CD14-positive monocyte (primary cell): ENCODE measurements at places on chromosomes 16 and 17. TPM values are rescaled to one million over a fixed set of nuclear protein-coding genes. Genes with fewer than 3 reads are reported as not detected.

The EVPL gene
- not detected in 2 replicates for polyA plus RNA-seq

- H3K27me3 ChIP-seq = no peaks in the 10 kb centered on the region
- DNase-seq = peak; percentile 91
- peaks cover 23% of the 10 kb centered on the region for H3K4me1 ChIP-seq
These were observed 26.1 kb downstream of the SPG7 start for GRCh38 chr16:89534252-89534756.

The DNAI2 gene
- 0.07 TPM in 1 of 2 replicates, not detected in the other for polyA plus RNA-seq

DNA sequence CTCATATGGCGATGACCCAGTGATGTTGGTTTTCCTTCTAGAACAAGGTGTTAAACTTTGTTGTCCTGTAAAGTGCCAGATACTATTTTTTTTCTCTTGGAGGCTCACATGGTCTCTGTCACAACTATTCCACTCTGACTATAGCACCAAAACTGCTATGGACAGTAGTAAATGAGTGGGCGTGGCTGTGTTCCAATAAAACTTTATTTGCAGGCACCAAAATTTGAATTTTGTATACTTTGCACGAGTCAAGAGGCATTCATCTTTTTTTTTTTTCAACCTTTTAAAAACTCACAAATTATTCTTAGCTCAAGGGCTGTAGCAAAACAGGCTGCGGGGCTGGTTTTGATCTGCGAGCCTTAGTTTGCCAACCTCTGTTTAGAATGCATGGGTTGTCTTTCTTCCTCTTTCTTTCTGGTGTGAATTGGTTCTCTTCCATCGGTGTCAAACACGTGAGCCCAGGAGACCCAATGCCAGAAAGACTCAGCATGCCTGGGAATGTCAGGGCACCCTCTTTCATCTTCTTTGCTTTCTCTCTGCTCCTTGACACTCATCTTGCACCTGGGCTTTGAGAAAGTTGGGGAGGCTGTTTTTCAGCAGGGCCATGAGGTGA is 2.1 kb downstream of the SYT17 start:
- H3K36me3 ChIP-seq = no peaks in the 10 kb centered on the region
- no peak overlapping the region for H3K27ac ChIP-seq
- H3K27me3 ChIP-seq = peaks cover 18% of the 10 kb centered on the region
- DNase-seq = no peak

The ST6GALNAC2 gene
- 10.1 and 11.8 TPM in 2 replicates for polyA plus RNA-seq

The MVD gene
- 9.0 TPM for polyA plus RNA-seq

GRCh38 chr16:10332241-10332640 is 53.6 kb upstream of the ATF7IP2 start:
- no peaks in the 10 kb centered on the region for H3K36me3 ChIP-seq
- peaks cover 8% of the 10 kb centered on the region for H3K4me1 ChIP-seq
- no peak for DNase-seq
- H3K27ac ChIP-seq = no peak overlapping the region
- H3K4me3 ChIP-seq = no peak overlapping the region

- peaks cover 23% of the 10 kb centered on the region for H3K4me1 ChIP-seq
- H3K27me3 ChIP-seq = peaks cover 25% of the 10 kb centered on the region
- no peaks in the 10 kb centered on the region for H3K36me3 ChIP-seq
- DNase-seq = no peak
These were observed 6.9 kb downstream of the CCR7 start for GRCh38 chr17:40558300-40558889.

The CHST5 gene
- polyA plus RNA-seq = not detected

DNA sequence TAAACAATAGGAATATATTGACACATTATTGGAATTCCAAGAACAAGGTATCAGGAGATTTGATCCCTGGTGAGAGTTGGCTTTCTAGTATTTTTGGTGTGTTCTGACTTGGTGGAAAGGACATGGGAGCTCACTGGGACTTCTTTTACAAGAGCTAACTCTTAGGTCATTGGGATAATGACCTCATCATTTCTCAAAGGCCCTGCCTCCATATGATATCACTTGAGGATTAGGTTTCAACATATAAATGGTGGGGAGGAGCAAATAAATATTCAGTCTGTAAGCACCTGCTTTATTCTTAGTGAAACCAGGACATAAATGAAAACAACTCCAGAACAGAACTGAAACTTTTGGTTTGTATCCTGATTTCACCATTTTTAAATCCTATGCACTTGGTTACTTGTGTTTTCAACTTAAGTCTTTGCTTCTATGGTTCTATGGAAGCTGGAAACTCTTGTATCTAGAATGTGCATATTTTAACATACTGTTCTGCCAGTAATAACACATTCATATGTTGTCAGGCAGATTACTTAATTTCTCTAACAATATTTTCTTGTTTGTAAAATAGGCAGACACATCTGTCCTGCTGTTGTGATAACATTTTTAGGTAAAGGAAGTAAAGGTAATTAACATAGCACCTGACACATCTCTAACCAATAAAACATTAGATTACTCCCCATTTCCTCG is 1527.7 kb upstream of the CDH8 start:
- no peaks in the 10 kb centered on the region for H3K4me1 ChIP-seq
- no peak overlapping the region for H3K27ac ChIP-seq
- no peaks in the 10 kb centered on the region for H3K36me3 ChIP-seq

DNA sequence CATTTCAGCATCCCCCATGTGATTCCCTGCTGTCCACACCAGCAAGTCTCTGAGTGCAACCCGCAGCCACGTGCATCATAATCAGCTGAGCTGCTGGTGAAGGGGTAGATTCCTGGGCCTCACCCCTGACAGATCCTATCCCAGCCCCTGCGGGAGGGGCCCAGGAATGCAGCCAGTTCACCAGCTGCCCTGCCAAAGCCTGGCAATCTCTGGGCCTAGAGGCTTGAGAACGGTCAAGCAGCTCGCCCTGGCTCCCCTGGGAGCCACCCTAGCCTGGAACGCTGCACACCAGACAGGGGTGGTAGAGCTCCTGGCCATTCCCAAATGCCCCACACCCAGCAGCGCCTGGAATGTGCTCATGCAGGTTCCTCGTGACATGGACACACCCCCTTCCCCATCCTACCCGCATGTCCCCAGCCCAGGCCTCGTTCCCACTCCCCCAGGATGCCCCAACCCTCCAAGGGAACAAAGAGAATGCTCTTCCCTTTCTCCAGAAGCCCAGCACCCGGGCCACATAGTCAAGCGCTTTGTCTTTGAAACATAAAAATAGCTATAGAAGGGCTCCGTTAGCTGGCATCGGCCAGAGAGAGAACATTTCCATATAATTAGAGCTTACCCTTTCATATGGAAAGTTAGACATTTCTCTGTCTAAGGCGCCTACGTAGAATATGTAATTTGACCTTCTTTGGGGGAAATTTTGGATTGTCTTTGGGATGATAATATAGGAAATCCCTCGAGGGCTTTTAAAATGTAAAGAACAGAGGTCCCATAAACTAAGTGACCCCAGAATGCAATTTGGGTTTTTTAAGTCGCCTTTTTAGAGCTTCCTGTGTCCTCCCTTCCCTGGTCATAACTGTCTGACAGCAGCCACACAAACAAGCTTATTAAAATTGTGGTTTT is 3.4 kb downstream of the CEP295NL start:
- peaks cover 53% of the 10 kb centered on the region for H3K36me3 ChIP-seq
- DNase-seq = no peak
- no peaks in the 10 kb centered on the region for H3K4me1 ChIP-seq
- no peaks in the 10 kb centered on the region for H3K27me3 ChIP-seq
- H3K4me3 ChIP-seq = no peak overlapping the region

The C17orf67 gene
- polyA plus RNA-seq = 0.57 TPM

DNA sequence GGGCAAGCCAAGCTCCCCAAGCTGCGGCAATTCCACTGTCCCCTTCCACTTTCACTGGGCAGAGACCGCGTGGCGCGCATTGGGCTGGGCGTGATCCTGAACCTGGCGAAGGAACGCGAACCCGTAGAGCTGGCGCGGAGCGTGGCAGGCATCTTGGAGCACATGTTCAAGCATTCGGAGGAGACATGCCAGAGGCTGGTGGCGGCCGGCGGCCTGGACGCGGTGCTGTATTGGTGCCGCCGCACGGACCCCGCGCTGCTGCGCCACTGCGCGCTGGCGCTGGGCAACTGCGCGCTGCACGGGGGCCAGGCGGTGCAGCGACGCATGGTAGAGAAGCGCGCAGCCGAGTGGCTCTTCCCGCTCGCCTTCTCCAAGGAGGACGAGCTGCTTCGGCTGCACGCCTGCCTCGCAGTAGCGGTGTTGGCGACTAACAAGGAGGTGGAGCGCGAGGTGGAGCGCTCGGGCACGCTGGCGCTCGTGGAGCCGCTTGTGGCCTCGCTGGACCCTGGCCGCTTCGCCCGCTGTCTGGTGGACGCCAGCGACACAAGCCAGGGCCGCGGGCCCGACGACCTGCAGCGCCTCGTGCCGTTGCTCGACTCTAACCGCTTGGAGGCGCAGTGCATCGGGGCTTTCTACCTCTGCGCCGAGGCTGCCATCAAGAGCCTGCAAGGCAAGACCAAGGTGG is 9.8 kb downstream of the SARM1 start:
- DNase-seq = no peak
- H3K36me3 ChIP-seq = no peaks in the 10 kb centered on the region
- H3K4me1 ChIP-seq = peaks cover 30% of the 10 kb centered on the region
- H3K27me3 ChIP-seq = peaks cover 22% of the 10 kb centered on the region
- H3K4me3 ChIP-seq = no peak overlapping the region
- no peak overlapping the region for H3K27ac ChIP-seq

GRCh38 chr17:38732376-38733281 is 2.5 kb downstream of the CISD3 start:
- H3K4me3 ChIP-seq = no peak overlapping the region
- no peaks in the 10 kb centered on the region for H3K27me3 ChIP-seq
- H3K36me3 ChIP-seq = peaks cover 10% of the 10 kb centered on the region
- H3K27ac ChIP-seq = no peak overlapping the region
- peaks cover 44% of the 10 kb centered on the region for H3K4me1 ChIP-seq

The KRTAP4-5 gene
- not detected in 2 replicates for polyA plus RNA-seq

- H3K4me3 ChIP-seq = no peak overlapping the region
- peaks cover 62% of the 10 kb centered on the region for H3K36me3 ChIP-seq
- no peak overlapping the region for H3K27ac ChIP-seq
- no peak for DNase-seq
- no peaks in the 10 kb centered on the region for H3K27me3 ChIP-seq
These were observed 41.9 kb upstream of the ATP2A3 start for GRCh38 chr17:4006165-4006589.

The TBC1D3K gene
- not detected for polyA plus RNA-seq

DNA sequence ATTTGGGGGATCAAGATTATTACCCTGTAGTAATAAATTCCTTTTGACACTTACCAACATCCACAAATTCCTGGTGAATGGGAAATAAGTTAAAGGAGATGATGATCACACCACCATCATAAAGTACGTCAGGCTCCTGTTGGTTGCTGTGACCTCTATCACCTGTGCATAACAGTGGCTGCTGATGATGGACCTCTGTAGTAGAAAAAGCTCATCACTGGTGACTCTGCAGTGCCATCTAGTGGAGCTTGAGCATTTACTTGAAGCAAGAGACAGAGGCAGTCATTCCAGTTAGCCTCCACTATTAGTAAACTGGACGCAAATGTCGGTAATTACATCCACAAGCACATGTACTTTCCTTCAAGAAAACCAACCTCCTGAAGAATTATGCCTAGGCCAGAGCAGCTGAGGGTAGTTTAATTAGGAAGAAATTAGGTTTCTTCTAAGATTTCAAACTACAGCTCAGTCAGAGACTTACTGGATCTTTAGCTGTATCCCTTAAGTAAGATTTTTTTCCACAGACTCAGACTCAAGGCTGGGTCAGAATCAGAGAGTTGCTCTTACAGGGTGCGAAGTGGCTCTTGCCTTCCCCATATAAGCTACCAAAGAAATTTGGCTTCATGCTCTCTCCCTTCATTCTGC is 39.3 kb downstream of the CYB561 start:
- no peaks in the 10 kb centered on the region for H3K27me3 ChIP-seq
- no peak overlapping the region for H3K27ac ChIP-seq
- no peak overlapping the region for H3K4me3 ChIP-seq
- H3K36me3 ChIP-seq = peaks cover 3% of the 10 kb centered on the region

- no peak for DNase-seq
- no peaks in the 10 kb centered on the region for H3K27me3 ChIP-seq
- no peak overlapping the region for H3K27ac ChIP-seq
- peaks cover 55% of the 10 kb centered on the region for H3K36me3 ChIP-seq
- H3K4me1 ChIP-seq = no peaks in the 10 kb centered on the region
These were observed 73.8 kb upstream of the METRNL start for GRCh38 chr17:83005639-83006038.

DNA sequence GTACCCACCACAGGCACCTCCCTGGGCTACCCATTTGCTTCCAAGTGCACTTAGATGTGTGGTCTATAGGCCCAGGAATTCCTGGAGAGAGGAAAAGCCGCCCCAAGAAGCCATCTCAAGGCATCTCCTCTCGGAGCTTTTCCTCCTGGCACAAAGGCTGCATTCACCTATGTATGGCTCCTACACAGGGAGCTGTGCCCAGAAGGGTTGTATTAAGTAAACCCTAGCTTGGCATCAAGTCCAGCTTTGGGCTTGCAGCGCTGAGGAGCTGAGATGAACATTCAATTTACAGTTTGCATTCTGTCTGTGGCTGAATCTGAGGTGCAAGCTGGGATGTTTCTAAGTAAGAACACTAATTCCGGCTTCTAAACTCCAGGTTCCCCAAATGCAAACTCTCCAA is 81.3 kb downstream of the CDYL2 start:
- no peak for DNase-seq
- no peak overlapping the region for H3K4me3 ChIP-seq
- no peaks in the 10 kb centered on the region for H3K4me1 ChIP-seq

GRCh38 chr17:9421525-9421924 is 154.1 kb downstream of the STX8 start:
- no peaks in the 10 kb centered on the region for H3K4me1 ChIP-seq
- no peak overlapping the region for H3K27ac ChIP-seq
- peaks cover 6% of the 10 kb centered on the region for H3K36me3 ChIP-seq

The PLCG2 gene
- 43.7 and 47.4 TPM in 2 replicates for polyA plus RNA-seq
